NCI-H1930 (cell line): ENCODE measurements at places on chromosomes 2 and 18.

GRCh38 chr2:144479659-144480058, 40.3 kb downstream of the ZEB2 start:
- DNase-seq = no peak

GRCh38 chr2:190561094-190561493, 26.6 kb upstream of the NEMP2 start:
- DNase-seq = no peak

GRCh38 chr2:111940333-111941196, 42.2 kb downstream of the MERTK start:
- DNase-seq = no peak

GRCh38 chr2:3807853-3808252, 104.5 kb downstream of the DCDC2C start:
- DNase-seq = no peak

DNA sequence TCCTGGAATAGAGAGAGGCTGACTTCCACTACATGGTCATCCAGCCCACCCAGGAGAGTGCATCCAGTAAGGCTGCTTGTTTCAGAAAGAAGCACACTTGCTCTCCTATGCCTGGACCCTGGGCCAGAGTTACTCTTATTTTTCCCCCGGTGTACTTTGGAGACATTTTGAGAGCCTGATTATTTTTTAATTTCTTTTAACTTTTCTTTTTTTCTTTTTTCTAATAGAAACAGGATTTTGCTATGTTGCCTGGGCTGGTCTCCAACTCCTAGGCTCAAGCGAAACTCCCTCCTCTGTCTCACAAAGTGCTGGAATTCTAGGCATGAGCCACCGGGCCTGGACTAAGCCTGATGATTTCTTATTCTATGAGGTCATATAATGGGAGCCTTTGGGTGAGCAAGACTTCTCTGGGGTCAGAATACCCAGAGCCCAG, 62.2 kb downstream of the RPL37A start:
- no peak for DNase-seq

- no peak for DNase-seq
Observed at GRCh38 chr2:188695953-188696352, 278.2 kb upstream of the COL3A1 start.

GRCh38 chr2:25307949-25308557, 33.7 kb downstream of the DNMT3A start:
- no peak for DNase-seq

GRCh38 chr2:159117658-159118057, 149.2 kb downstream of the TANC1 start:
- no peak for DNase-seq

DNA sequence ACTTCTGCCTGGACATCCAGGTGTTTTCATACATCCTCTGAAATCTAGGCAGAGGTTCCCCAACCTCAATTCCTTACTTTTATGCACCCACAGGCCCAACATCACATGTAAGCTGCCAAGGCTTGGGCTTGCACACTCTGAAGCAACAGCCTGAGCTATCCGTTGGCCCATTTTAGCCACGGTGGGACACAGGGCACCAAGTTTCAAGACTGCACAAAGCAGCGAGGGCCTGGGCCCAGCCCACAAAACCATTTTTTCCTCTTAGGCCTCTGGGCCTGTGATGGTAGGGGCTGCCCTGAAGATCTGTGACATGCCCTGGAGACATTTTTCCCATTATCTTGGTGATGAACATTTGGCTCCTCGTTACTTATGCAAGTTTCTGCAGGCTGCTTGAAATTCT, 5.9 kb downstream of the C2orf69 start:
- no peak for DNase-seq

- DNase-seq = no peak
Observed at GRCh38 chr2:170201734-170202393, 23.9 kb downstream of the MYO3B start.

DNA sequence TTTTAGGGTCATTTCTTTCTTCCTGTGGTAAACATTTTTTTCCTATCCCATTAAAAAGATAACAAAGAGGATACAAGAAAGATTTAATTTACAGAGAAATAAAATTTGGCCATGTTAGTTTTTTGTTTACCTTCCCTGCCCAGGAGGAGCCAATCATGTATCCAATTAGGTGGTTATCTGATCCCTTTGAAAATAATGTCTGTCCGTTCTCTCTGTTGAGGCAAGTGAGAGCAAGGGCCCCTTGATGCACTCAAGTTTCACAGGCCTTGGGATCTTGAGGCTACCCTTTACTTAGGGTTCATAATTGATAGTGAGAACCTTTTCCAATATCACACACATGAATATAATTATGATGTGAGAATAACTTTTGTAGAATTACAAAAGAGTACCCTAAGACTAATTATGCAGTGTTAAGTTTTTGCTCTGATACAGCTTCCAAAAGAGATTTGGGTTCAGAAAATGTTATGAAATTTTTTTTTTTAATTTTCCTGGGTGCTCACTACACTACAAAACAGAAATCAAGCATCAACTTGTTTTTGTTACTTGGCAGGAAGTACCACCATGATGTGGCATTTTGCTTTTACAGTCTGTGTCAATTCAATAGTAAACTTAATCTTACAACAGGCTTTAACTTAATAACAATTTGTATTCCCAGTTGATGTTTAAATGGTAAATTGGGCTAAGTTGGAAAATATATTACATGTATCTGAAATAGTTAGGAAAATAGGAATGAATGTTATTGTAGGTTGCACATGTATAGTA, 42.0 kb downstream of the AFTPH start:
- DNase-seq = peak; percentile 39

- no peak for DNase-seq
Observed at GRCh38 chr2:203412546-203413331, 84.5 kb downstream of the ABI2 start.

GRCh38 chr2:200042102-200042735, 86.8 kb downstream of the MAIP1 start:
- DNase-seq = no peak

GRCh38 chr18:39741755-39742466, 2176.3 kb upstream of the CELF4 start:
- peak; percentile 34 for DNase-seq

DNA sequence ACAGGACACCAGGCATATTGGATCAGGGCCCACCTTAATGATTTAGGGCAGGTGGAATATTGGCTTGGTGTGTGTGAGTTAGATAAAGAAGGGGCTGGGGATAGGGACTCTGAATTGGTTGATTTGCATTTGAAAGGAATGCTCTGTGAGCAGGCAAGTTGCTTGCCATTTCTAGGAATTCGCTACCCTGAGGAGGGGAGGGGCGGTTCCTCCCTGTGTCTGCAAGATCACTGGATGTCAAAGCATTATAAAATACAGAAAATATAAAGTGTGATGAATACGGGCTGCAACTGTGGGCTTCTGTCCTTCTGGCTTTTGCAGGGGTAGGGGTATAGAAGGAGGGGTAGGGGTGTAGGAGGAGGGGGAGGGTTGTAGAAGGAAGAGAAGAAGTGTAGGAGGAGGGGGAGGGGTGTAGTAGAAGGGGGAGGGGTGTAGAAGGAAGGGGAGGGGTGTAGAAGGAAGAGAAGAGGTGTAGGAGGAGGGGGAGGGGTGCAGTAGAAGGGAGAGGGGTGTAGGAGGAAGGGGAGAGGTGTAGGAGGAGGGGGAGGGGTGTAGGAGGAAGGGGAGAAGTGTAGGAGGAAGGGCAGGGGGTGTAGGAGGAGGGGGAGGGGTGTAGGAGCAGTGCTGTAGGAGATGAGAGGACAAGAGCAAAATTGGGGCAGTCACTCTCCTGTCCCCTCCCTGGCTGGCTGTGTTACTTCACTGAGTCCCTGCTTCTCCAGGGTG, 238.0 kb upstream of the COPS8 start:
- no peak for DNase-seq

GRCh38 chr18:76672627-76673026, 149.7 kb upstream of the ZNF236 start:
- DNase-seq = no peak

DNA sequence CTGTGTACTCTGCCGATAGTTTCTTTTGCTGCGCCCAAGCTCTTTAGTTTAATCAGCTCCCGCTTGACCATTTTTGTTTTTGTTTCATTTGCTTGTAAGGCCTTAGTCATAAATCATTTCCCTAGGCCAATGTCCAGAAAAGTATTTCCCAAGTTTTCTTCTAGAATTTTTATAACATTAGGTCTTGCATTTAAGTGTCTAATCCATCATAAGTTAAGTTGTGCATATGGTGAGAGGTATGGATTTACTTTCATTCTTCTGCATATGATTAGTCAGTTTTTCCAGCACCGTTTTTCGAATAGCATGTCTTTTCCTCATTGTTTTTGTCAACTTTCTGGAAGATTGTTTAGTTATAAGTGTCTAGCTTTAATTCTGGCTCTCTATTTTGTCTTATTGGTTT, 484.8 kb upstream of the CNTNAP5 start:
- no peak for DNase-seq

DNA sequence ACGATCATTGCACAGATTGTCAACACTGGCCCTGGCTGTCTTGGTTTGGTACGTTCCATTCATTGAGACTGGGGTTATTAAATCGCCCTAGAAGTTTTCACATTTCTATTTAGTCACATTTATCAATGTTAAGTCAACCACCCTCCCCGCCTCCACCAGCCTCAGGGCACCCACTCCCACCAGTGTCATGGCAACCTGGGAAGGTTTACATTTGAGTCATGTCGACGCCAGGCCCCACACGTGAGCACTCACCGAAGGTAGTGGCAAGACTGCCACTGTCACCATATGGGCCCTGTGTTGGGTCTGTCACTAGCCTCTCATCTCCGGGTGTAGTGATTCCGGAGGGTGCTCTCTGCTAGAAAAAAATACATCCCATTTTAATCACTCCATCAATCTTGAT, 194.2 kb downstream of the TWIST2 start:
- no peak for DNase-seq

- no peak for DNase-seq
Observed at GRCh38 chr18:56787390-56787789, 136.2 kb downstream of the WDR7 start.

DNA sequence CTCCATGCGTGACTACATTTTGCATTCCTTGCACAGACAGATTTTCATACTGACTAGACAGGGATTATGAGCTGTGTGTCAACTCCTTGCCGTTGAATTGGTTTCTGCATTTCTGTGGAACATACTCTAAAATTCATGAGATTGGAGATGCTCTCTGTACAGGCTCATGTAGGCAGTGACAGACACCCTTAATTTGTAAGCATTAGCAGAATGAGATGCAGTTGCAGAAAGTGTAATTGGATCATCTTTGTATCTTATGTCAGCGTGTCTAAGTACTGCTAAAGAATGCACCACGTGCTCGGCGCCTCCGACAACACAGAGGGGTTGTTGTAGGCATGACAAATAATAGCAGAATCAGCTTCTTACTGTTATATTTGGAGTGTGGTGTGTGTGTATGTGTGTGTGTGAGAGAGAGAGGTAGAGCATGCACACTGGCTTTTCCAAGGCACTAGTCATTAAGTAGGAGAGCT, 212.4 kb downstream of the CMPK2 start:
- no peak for DNase-seq

DNA sequence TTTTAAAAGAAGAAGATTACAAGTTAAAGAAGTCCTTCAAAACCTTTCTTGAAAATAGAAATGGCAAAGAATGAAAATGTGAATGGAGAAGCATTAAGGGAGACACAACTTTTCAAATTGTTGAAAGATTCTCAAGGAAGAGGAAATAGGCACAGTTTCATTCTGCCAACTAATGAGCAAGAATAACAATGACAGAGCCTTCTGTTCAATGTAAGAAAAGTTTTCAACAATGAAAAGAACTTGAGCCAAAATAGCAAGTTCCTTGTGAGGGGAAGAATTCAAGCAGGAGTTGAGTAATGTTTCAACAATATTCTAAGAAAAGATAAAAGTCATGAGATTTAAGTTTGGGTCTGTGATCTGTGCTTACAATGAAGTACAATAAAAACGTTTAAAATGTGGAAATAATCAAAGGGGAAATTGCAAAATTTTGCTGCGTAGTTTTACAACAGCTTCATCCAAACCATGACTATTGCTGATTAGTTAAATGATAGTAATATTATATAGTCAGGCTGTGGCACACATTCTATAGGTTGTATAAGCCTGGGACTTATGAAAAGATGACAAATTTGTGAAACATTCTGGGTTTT, 122.6 kb downstream of the METTL4 start:
- no peak for DNase-seq

DNA sequence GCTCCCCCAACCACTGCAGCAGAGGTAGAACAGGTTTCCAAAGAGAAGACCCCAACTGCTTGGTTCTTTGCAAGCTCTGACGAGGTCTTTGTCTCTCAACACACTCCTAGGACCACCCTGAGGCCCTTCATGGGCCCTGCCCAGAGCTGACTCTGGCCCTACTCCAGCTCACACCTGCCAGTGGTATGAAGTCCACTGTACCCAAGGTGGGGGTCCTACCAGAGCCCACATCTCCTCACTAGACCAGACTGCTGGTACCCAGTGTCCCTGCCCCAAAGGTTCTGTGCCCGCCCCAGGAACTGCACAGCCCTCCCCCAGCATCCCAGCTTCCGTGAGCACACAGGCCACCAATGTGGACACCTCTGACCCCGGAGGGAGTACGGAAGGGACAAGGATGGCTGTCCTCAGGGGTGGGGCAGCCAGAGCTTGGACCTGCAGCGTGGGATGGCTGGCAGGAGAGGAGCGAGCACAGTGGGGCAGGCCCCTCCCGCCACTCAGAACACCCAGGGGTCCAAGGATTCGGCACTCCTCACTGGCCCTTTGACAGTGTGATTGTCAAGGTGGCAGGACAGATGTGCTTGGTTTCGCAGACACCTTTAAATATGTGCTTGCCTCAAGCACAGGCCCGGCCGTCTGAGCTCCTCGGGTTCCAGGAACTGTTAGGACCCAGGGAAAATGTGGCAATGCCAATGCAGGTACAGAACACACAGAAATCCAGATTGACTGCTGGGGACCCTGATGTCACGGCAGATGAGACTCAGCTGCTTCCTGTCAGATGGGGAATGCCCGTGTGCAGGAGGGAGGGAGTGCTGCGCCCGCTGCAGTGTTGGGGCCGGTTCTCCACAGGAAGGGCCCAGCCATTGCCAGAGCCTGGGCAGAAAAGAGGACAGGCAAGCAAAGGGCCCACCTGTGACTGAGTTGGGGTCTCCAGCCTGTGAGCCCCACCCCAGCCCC, 51.2 kb downstream of the MTERF4 start:
- DNase-seq = no peak

GRCh38 chr2:239223310-239224198, 177.3 kb downstream of the HDAC4 start:
- DNase-seq = no peak

GRCh38 chr2:9191041-9191481, 15.6 kb upstream of the ASAP2 start:
- DNase-seq = no peak

DNA sequence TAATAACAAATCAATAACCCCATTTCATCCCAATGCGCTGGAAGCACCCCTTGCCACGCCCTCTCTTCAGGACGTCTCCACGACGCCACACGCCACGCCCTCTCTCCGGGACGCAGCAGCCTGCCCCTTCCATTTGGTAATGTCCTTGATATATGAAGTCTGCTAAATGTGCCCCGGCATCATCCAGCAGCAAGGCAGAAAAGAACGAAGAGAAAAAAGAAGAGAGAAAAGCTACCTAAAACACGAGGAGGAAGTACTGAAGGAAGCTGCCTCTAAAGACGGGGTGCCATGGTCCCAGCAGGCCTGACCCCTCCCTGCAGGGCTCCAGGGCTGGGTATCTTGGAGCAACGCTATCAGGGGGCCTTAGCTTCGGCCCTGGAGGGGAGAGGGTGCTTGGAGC, 41.8 kb downstream of the CNGA3 start:
- no peak for DNase-seq
